Osteocyte (in vitro differentiated cells): ENCODE measurements at places on chromosomes 5 and 9.

DNA sequence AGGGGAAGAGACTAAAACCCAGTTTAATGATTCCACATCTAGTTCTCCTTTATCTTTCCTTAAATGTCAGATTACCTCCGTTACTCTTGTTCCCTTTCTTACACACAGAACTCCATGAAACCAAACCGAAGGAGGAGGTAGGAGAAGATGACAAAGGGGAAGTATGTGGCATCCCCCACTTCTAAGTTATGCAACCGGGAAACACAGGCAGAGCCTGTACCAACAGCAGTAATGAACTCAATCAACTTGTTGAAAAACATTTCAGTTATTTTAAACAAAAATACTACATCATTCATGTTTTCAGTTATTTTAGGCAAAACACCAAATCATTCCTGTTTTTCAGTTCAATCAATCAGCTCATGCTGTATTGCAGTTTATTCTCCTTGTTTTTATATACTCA lies 101.8 kb downstream of the PCSK1 start:
- DNase-seq = no peak

DNA sequence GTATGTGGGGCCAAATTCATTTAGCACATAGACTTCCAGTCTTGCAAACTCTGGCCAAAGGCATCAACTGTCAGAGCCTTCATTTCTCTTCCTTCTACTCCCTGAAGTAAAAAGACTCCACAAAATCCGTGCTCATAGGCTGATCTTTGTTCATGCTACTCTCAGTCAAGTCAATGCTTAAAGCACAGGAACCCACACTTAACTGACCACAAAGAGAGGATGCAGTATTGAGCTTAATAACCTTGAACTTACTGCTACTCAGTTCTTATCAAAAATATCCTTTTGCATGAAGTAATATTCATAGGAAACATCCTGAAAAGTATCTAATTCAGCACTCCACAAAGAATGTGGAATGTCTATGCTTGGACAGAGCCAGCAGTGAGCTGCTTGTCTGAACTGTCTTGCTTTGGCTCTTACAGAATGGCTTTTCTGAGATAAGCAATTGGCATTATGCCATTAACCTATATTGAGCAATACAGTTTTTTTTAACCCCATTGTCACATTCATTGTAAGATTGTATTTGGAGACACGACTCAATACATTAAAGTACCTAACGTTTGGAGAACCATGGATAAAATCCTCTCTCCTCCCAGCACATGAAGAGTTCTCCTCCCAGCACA lies 21.7 kb downstream of the LPAR1 start:
- DNase-seq = no peak

DNA sequence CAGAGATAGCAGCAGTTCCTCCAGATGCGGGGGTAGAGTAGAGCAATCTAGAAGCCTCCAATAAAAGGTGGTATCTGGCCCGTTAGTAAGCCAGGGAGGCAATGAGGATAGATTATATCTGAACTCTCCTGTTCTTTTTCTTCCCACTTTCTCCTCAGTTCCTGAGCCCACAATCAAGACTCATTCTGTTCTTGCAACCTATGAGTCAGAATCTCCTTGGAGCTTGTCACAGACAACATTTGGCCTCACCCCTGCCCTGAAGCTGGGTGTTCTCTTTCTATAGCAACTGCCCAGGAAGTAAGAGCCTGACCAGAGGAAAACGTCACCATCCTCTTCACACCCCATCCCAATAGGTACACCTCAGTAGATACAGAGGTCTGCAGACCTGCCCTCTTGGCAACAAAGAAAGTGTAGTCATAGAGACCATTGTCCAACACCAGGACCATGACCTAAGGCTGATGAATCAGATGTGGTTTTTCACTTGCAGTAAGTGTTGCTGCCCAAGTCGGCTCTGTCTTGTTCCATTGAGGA lies 76.3 kb upstream of the PCA3 start:
- DNase-seq = no peak

- no peak for DNase-seq
Observed at GRCh38 chr5:76225336-76225735, 142.2 kb downstream of the SV2C start.

DNA sequence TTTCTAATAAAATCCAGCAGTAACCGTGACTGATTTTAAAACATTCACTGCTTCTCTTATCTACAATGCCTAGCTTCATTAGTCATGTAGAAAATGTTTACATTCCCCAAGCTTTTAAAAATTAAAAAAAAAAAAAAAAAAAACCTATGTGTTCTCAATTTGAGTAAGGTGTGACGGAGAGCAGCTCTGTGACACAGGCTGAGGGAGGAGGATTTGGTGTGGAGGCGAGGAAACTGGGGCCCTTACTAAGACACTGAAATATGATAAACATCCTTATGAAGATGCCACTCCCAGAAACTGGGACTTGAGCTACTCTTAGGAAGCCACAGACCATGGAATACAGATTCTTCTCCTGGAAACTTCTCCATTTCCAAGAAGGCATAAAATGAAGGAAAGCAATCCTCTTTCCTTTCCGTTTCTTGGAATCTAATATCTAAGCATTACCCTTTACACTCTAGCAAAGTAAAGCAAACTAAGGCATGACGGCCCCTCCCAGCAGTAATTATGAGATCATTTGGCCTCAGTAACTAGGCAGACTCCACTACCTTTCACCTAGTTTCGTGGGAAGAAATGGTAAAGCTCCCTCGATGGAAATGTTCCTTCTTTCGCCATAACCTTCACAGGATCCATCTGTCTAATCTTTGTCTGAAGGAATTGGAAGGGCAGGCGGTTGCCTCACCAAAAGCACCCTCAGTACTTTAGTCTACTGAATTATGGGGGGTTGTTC lies 23.5 kb downstream of the GRAMD2B start:
- DNase-seq = no peak

DNA sequence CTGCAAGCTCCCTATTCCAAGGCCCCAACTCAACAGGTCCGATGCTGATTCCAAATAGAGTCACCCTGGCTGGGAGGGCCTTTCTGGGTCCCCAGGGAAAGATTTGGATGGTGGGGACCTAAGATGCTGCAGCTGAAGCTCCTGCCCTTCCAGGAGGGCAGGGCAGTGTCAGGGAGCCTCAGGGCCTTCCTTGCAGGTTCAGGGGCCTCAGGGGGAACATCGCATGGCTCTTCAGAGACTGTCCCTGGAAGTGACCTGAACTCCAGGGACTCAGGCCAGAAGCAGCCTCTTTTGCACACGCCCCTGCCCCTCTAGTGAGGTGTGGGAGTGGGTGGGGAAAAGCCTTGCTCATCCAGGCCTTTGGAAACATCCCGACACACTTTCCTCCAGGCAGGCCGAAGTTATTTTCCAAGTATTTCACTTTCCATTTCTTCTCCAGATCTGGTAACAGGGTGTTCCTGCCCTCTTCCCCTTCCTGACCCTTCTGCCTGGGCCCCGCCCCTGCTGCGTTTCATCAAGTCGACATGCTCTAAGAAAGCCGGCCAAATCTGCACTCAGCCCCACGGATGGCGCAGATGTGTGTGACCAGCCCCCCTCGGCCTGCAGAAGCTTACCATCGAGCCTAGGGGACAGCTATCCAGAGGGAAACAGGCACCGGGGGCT lies 159.5 kb downstream of the FGF18 start:
- DNase-seq = peak; percentile 82

GRCh38 chr5:89988998-89989655 lies 420.4 kb downstream of the CETN3 start:
- DNase-seq = no peak

DNA sequence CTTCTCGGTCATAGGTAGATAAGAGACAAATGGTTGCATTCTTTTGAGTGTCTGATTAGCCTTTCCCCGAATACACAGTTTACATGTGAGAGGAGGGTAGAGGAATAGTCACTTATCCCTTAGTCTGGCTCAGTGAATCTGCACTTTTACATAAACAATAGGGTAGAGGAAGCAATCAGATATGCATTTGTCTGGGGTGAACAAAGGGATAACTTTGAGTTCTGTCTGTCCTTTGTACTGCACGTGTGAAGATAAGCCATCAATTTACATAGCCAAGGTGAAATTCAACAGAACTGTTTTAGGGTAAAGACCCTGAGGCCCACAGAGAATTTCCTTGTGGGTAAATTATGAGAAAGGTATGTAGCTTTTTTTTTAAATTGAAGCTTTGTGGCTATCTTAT lies 10.1 kb upstream of the IGFBPL1 start:
- no peak for DNase-seq

- no peak for DNase-seq
Observed at GRCh38 chr5:67636850-67637524, 440.4 kb upstream of the CD180 start.

DNA sequence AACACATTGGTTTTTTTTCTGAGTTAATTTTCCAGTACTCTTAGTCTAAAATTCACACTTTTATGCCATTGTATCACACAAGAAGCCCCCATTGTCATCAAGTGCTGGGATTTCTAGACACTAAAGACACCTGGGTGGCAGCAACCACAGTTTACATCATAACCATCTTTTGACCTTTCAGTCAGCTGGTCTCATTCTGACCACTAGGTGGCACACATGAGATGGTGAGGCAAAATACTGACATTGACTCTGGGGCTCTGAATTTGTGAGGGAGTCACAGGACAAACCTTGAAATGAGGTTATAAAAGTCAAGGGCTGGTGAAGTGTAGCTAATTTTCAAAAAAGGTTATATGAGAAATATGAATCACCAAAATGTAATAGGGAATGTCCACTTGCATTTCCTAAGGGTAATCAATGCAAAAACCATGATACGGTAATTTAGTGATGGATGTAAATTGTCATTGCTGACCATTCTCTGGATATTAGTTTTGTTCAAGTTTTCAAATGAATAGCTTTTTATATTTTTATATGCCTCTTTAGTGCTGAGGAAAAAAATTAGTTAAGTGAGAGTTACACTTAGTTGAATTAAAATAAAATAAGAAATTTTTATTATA lies 229.4 kb downstream of the DMAC1 start:
- no peak for DNase-seq

DNA sequence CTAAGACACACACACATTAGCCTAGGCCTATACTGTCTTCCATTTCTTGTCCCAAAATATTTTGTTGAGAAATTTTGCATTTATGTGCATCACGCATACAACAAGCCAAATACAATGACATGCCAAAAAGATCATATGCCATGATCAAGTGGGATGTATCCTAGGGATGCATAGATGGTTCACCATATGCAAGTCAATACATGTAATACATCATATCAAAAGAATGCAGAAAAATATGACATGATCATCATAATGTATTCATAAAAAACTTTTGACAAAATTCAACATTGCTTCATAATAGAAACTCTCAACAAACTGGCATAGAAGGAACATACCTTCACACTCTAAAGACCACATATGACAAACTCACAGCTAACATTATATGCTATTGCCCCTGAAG lies 5.8 kb upstream of the FAM81B start:
- DNase-seq = no peak

- DNase-seq = no peak
Observed at GRCh38 chr9:99513441-99514112, 291.5 kb downstream of the SEC61B start.

GRCh38 chr5:1437226-1437829 lies 7.9 kb downstream of the SLC6A3 start:
- peak; percentile 75 for DNase-seq

DNA sequence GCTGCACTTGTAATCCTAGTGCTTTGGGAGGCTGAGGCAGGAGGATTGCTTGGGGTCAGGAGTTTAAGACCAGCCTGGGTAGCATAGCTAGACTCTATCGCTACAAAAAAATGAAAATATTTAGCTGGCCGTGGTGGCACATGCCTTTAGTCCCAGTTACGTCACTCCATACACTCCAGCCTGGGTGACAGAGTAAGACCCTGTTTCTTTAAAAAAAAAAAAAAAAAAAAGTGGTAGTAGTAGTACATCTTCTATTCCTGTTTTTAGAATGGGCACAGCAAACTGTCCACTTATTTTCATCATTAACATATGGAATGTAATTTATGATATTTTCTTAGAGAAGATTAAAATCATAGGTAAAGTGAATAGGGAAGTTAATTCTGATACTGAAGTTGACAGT lies 48.2 kb downstream of the TRIO start:
- no peak for DNase-seq

DNA sequence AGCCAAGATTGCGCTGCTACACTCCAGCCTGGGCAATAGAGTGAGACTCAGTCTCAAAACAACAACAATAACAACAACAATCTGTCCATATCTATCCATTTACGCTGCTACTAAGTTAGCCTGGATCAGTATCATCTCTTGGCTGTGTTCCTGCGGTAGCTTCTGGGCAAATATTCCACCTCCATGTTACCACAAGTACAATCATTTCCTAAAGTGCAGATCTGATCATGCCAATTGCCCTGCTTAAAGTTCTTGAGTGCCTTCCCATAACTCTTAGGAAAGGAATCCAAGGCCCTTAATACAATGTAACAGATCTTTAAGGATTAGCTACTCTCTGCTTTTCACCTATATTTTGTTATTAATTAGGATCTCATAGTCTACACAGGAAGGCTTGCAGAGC lies 15.4 kb upstream of the PPP2R2B start:
- DNase-seq = no peak

DNA sequence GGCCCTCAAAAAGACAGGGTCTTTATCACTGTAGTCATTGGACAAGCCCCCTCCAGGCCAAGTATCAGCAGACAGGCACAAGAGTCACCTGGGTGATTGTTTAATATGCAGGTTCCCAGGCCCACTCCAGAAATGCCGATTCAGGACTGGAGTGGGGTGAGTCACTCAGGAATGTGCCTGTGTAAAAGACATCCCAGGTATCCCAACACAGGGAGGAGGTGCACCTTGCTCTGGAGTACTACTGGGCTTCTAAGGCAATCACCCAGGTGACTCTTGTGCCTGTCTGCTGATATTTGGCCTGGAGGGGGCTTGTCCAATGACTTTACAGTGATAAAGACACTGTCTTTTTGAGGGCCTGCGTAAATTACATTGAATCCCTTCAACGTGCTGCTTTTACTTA lies 40.6 kb downstream of the ACTL7B start:
- DNase-seq = no peak
